Stimulated activated memory B cell treated with anti-CD40 and anti-IgM and Interleukin-4, amounts not matched to agents 10 μg/mL and 1 μg/mL and 100 μg/mL, for 72 hours (primary cell): ENCODE measurements at places on chromosomes 2 and 18.

DNA sequence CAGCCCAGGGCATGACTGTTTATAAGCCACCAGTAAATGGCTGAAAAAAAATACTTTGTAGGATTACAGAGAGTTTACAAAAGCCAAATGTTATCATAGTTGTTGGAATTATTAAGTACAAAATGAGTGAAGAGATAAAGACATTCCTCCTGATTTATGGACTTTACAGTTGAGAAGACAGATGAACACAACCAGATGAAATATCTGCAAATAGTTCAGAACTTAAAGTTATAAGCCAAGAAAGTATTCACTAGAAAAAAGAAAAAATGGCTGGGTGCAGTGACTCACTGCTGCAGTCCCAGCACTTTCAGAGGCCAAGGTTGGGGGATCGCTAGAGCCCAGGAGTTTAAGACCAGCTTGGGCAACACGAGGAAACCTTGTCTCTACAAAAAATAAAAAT, 11.2 kb downstream of the PMAIP1 start:
- H3K4me1 ChIP-seq: peaks cover 38% of the 10 kb centered on the region
- no peak for ATAC-seq
- H3K36me3 ChIP-seq: no peaks in the 10 kb centered on the region
- no peaks in the 10 kb centered on the region for H3K27me3 ChIP-seq
- peak overlapping the region; percentile 11 for H3K27ac ChIP-seq

DNA sequence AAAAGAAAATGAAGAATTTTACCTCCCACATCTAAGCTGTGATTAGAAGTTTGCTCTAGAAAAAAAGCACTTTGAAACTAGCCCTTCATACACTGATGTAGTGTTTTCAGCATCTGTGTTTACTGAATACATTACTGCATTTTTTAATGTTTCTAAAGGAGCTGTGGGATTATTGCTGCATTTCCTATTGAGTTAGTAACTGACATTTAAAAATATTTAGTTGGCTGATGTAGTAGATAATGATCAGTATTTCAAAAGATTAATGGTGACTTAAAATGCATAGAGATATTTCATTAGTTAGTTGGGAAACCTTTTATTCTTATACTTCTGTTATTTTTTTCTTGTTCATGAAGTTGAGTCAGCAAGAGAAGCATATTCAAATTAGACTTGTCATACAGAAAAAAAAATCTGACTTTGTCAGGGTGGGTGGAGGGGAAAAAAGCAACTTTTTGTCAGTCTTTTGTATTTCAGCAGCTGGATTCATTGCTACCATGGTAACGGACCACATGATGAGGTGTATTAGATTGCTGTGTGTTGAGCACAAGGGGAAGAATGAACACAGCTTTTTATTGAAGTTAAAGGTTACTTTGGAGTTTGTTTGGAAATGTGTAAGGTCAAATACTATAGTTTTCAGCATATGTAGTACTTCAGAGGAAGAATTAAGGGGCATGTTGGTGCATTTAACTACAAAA, at the start of gene DTNA:
Gene DTNA (plus strand): TSS at position 549 of the 692 bp plus-strand sequence. CDS start 45,679 bp downstream, outside the sequence.
- no peaks in the 10 kb centered on the region for H3K4me1 ChIP-seq
- H3K27ac ChIP-seq: no peak within 1 kb of the TSS
- no peaks in the 10 kb centered on the region for H3K27me3 ChIP-seq
- H3K4me3 ChIP-seq: no peak within 1 kb of the TSS
- ATAC-seq: no peak

- no peak overlapping the region for H3K4me3 ChIP-seq
- no peak for ATAC-seq
- no peaks in the 10 kb centered on the region for H3K27me3 ChIP-seq
- H3K36me3 ChIP-seq: no peaks in the 10 kb centered on the region
- no peak overlapping the region for H3K27ac ChIP-seq
- H3K4me1 ChIP-seq: no peaks in the 10 kb centered on the region
These were observed 255.9 kb downstream of the PLCL1 start for GRCh38 chr2:198060277-198060676.

- H3K4me3 ChIP-seq: no peak overlapping the region
- ATAC-seq: no peak
- no peak overlapping the region for H3K27ac ChIP-seq
- no peaks in the 10 kb centered on the region for H3K4me1 ChIP-seq
- no peaks in the 10 kb centered on the region for H3K36me3 ChIP-seq
- H3K27me3 ChIP-seq: peaks cover 8% of the 10 kb centered on the region
These were observed 269.3 kb downstream of the TTC32 start for GRCh38 chr2:19632403-19632991.

DNA sequence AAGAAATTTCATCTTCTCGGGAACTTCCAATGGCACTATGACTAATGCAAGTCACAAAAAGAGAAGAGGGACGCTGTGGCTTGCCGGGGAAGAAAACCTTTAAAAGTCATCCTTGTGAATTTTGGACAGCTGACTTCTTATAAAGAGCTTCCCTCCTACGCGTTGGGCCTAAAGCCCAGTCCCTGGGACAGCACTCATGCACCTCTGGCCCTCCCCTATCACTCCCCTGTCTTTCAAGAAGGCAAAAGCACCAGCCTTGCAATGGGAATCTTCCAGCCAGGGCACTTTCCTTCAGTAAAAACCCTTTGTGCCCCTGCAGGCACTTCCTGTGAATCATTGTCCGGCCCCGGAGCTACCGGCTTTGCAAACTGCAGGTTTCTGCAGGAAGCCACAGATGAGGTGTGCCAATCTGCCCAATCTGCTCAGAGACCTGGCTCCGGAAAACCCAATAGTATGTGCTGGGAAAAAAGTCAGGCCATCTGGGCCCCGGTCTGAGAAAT, 7.1 kb downstream of the MREG start:
- H3K4me1 ChIP-seq: peaks cover 69% of the 10 kb centered on the region
- no peak overlapping the region for H3K27ac ChIP-seq
- H3K36me3 ChIP-seq: peaks cover 27% of the 10 kb centered on the region
- H3K4me3 ChIP-seq: peak overlapping the region; percentile 76

DNA sequence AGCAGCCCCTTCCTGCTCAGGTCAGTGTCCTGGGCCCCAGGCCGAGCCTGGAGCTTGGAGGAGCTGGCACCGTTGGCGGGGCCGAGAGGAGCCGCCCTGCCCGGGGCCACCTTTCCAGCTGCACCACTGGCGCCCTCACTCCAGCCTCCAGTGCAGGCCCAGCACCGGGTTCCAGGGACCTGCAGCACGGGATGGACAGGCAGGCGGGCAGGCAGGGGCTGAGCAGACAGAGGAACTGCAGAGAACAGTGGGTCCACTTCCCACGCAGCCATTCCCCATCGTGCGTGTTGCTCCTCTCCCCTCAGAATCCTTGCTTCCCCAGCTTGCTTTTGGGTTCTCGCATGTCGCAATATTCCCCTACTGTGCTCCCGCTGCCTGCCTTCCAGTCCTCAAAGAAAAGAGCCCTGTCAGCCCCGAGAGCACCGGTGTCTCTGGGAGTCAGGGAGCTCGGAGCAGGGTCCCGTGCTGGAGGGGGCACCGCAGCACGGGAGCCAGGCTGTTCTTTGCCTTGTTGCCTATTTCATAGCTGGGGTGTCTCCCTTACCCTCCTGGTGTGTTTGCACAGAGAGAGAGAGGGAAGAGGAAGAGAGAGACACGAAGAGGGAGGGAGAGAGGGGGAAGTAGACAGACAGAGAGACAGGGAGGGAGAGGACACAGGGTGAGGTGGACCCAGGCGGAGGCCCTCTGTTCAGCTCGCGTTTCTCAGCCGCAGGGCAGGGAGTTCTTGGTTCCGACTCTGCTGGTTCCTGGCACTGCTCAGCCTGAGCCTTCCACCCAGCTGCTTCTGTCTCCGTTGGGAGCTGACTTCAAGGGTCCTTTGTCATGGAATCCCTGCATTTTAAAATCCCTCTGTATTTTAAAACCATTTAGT, 126.0 kb downstream of the MBP start:
- peak overlapping the region; percentile 5 for H3K27ac ChIP-seq
- no peak overlapping the region for H3K4me3 ChIP-seq
- H3K36me3 ChIP-seq: peaks cover 31% of the 10 kb centered on the region
- peaks cover 45% of the 10 kb centered on the region for H3K4me1 ChIP-seq
- H3K27me3 ChIP-seq: no peaks in the 10 kb centered on the region

DNA sequence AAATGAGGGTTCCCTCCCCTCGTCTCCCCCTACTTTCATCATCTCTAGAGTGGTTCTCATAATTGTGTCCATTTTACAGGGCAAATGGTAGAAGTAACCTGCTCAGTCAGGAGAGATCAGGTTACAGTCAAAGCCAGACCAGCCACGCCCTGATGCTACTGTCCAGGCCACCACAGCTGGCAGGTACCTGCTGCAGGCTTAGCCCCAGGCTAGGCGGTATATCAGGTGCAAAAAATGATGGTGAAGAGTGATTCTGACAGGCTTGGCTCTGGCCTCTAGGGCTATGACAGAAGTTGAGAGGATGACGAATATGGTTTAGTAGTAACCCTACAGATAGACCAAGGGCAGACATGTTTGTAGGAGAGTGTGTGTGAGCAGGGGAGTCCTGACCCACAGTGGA, 67.1 kb downstream of the HAUS1 start:
- peaks cover 56% of the 10 kb centered on the region for H3K4me1 ChIP-seq
- H3K27me3 ChIP-seq: no peaks in the 10 kb centered on the region
- no peak overlapping the region for H3K4me3 ChIP-seq
- H3K36me3 ChIP-seq: no peaks in the 10 kb centered on the region
- H3K27ac ChIP-seq: peak overlapping the region; percentile 1
- no peak for ATAC-seq

DNA sequence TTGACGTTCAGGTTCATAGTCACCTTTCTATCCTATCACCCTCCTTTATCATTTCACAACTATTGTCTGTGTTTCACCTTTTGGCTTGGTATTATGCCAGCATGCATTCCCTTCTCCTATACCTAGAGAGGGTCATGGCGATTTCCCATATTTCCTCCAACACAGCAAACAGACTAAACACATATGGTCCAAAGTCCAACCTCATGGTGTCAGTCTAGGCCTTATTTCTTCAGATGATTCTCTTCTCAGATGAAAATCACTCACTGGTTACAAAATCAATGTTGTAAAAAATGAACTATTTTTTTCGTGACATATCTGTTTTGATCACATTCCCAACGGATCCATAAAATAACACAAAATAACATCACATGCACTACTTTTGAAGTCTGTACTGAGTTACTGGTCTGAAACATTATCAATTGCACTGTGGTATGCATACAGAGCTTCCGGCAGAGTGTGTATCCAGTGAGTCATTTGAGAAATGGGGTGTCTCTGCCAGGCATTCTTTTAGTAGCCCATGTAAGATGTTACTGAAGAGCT, 204.8 kb upstream of the GALNT5 start:
- no peak overlapping the region for H3K4me3 ChIP-seq
- H3K4me1 ChIP-seq: no peaks in the 10 kb centered on the region
- peak; percentile 20 for ATAC-seq
- H3K27me3 ChIP-seq: no peaks in the 10 kb centered on the region
- H3K27ac ChIP-seq: no peak overlapping the region
- H3K36me3 ChIP-seq: no peaks in the 10 kb centered on the region

DNA sequence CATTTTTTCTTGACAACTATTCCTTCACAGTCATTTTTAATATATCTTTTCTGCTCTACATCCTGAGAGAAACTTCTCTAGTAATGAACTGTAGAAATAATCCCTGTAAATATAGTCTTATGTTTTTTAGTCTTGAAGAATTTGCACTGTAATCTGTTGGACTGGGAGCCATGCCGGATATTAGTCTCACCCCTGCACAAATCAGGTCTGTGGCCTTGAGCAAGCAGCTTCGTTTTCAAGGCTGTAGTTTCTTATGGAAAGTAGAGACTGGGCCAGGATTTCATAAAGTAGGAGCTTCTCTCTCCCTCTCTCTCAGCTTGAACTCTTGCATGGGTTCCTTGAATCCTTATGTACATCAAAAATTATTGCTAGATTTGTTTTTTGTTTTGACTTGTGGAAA, 8.7 kb downstream of the FARP2 start:
- H3K4me1 ChIP-seq: peaks cover 68% of the 10 kb centered on the region
- H3K4me3 ChIP-seq: no peak overlapping the region
- peaks cover 8% of the 10 kb centered on the region for H3K36me3 ChIP-seq
- no peaks in the 10 kb centered on the region for H3K27me3 ChIP-seq
- no peak for ATAC-seq

- peaks cover 78% of the 10 kb centered on the region for H3K27me3 ChIP-seq
- H3K27ac ChIP-seq: no peak overlapping the region
- H3K4me1 ChIP-seq: peaks cover 8% of the 10 kb centered on the region
These were observed 107.4 kb upstream of the KCTD1 start for GRCh38 chr18:26655525-26656430.

DNA sequence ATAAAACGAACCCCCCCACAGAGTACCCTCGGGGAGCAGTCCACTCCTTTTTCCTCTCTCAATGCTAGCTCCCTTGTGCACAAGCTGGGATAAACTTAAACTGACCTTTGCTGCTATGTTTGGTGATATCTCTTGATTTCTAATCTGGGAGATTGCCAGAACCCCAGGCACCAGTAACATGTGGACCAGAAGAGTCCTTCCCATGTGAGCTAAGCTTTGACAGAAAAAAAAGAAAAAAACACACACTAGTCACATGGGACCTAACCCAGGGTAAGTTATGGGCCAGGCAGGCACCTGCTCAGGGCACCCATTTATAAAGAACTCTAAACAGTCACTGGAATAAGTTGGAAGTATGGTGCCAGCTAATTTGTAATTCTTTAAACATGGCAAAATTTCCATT, 242.6 kb downstream of the EN1 start:
- H3K36me3 ChIP-seq: no peaks in the 10 kb centered on the region
- ATAC-seq: no peak
- H3K27me3 ChIP-seq: no peaks in the 10 kb centered on the region
- H3K27ac ChIP-seq: no peak overlapping the region

DNA sequence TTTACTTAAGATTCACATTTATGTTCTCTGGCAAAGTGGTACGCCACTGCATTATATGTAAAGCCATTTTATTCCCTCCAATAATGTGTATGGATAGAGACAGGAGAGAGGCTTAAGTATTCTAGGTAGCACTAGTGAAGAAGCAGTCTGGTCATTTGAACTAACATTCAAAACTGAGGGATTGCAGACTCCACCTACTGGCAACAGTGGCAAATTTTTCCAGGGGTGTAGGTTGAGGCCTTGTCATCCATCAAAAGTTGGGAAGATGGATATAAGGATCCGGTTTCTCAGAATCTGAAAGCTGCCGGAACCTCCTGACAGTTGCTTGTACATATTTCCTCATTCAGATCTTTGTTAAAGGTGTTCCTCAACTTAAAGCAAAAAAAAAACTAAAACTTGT, 465.5 kb upstream of the FSHR start:
- no peaks in the 10 kb centered on the region for H3K4me1 ChIP-seq
- no peak overlapping the region for H3K27ac ChIP-seq
- no peak overlapping the region for H3K4me3 ChIP-seq
- H3K36me3 ChIP-seq: no peaks in the 10 kb centered on the region
- no peaks in the 10 kb centered on the region for H3K27me3 ChIP-seq
- ATAC-seq: no peak

DNA sequence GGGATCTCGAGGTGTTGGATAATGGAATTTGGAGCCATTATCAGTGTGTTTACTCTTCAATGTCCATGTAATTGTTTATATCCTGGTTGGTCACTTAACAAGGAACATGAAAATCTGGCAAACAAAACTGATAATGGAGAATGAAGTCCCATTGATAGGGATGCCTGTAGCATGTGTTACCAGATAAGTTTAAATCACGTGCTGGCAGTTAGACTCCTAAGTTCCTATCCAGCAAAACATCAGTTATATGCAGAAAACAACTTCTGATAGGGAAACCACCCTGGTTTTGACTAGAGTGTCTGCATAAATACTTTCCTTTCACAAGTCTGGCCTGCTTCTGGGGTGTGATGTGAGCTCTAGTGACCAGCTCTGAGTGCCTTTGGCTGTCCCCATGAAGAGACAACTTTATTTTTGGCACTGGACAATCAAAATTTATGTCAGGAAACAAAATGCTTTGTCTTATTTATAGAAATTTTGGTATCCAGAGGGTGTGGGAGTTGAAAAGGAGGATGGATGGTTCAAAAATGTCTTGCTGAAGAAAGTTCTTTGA, 82.0 kb downstream of the FHOD3 start:
- H3K36me3 ChIP-seq: no peaks in the 10 kb centered on the region
- H3K4me1 ChIP-seq: no peaks in the 10 kb centered on the region
- H3K4me3 ChIP-seq: no peak overlapping the region
